EH (cell line): ENCODE measurements at places on chromosomes 1 and 21.

DNA sequence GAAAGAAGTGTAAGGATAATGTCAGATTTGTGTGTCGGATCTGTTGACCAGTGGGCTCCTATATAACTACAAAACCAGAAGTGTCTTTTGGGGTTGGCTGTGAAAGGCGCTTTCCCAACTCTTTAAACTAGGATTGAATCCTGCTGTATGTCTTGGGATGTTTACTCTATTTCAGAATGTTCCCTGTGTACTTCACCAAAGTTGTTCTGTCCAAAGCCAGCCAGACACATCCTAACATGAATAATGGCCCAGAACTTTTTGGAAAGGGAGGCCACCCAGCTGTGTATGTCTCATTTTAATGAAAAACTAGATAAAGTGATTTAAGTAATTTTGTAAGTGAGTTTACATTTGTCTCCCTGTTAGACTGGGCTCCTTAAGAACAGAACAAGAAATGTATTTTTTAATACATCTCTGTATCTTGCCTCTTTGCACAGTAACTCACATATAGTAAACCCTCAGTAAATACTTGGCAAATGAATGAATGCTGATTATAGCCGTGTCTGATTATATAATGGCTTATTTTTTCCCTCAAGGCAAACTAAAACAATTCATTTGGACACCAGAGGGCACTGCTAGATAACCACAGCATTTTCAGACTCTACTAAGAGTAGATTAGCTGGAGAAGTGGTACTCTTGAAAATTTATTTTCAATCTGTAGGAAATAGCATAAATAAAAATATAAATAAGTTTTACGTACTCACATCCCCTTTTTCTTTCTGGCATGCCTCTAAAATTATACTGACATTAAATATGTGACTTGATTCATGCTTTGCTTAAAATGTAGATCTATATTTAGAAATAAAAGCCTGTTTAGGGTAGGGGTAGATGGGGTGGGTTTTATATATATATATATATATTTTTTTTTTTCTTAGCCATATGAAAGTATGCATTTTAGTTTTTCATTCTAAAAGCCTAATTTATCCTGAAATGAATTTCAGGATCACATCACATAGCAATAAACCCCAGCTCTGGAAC lies 23.8 kb downstream of the TSEN15 start:
- peak; percentile 74 for DNase-seq

DNA sequence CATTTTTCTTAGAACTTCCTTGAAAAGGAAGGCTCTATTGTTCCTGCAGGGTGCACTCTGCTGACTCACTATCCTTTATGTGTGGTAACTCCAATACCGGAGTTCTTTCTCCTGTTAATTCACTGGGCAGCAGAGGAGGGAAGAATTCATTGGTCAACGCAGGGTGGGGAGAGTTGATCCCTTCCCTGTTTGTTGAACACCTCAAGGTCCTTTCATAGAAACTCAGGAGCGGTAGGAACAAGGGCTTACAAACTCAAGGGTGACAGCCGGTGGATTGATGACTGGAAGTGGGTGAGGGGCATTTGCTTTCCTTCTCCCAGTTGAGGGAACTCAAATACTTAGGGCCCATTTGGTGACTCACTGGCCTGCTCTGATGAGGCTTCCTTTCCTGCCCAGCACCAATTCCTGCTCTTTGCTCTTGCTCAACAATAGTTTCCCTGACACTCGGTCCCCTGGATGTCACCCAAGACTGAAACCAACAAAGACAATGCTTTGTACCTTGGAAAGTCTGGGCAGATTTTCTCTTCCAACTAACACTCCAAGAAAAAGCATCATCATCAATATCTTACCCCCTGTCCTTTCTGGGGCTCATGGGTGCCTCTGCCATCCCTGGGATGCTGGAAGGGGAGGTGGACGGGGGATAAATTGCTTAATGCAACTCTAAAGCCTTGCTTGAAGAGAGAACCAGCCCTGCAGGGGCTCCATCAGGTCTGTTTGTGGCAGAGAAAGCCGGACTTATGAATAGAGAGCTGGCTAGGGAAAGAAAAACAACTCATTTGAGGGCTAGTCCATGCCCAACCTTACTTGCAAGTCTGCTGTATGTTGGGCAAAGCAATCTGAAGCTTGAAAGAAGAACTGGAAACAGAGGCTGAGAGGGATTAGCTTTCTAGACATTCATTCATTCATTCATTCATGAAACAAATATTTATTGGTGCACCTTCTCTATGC lies 9.3 kb downstream of the SLC26A9 start:
- DNase-seq, result peak; percentile 85

- no peak for DNase-seq
Observed at GRCh38 chr21:42750737-42751530, 97.5 kb downstream of the PDE9A start.

DNA sequence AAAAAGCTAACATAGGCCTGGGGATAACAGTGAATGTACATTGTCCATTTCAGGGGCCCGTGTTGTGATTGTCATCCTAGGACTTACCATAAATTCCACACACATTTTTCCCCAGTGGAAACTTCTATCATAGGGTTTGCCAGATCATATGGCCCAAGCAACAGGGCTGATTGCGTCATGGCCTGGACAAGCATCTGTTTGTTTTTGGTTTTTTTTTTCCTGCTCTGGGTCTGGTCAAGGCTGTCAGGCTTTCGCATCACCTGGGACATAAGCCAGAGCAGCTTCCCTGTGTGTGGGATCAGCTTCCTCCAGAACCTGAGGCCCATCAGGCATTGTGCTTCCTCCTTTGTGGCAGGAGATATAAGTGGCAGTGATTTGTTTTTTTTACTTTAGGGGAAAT lies 598.5 kb upstream of the USP24 start:
- peak; percentile 75 for DNase-seq

DNA sequence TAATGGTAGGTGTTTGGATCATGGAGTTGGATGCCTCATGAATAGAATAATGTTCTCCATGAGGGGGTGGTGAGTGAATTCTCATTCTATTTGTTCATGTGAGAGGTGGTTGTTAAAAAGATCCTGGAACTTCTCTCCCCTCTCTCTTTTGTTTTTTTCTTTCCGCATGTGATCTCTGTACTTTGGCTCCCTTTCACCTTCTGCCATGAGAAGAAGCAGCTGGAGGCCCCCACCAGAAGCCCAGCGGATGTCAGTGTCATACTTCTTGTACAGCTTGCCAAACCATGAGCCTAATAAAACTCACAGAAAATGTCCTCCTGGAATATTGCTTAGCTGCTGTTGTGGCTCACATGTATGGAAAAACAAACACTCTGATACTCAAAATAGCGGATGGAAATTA lies 1212.3 kb upstream of the NCAM2 start:
- DNase-seq, result no peak

DNA sequence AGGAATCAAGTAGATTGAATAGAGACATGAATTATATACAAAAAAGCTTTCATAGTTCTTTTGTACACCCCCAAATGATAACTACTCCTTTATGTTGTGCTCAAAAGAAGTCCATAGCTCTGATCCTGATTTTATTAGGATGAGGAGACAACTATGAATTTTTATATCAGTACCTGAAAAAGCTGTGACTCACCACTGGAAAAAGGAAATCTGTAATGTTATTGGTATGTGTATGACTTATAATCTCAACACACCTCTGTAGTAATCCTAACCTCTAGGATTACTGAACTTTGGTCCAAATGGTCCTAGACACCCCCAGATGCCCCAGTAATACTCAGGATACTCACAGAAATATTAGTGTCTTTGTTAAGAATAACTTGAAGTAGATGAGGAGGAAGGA lies 10.2 kb downstream of the PRKAB2 start:
- no peak for DNase-seq

DNA sequence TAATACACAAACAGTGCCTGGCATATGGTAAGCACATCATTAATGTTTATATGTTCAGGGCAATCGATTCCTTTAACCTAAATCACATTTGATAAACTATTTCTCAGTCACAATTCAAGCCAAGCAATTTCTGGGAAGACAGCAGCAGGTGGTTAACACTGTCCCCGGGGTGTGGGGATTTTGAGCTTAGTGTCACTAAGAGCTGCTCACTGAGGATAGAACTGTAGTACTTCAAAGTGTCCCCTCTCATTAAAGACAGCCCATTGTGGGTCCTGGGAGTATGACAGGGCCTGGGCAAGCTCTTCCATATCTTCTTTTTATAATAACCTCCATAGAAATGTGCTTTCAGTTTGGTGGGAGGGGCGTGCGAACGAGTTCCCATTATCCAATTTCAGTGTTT lies 8.4 kb upstream of the GALNT2 start:
- DNase-seq, result no peak

GRCh38 chr1:66981679-66982078 lies 56.9 kb downstream of the MIER1 start:
- peak; percentile 57 for DNase-seq

DNA sequence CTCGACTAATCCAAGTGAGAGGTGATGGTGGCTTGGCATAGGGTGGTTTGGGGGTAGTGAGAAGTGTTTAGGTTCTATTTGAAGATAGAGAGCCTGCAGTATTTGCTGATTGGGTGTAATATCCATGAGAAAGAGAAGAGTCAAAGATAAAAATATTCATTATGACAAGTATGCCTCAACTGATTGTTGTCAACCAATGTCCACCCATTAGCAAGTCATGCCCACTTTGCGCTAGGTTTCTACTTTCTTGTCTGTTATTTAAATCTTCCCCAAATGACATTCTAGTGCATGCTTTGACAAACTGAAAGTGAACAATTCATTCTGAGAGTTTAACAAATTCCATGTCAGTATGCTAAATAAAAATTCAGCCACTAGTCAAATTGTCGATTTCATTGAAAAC lies 3.8 kb upstream of the XCL1 start:
- DNase-seq, result no peak

- no peak for DNase-seq
Observed at GRCh38 chr1:40075266-40075665, 21.8 kb downstream of the PPT1 start.

DNA sequence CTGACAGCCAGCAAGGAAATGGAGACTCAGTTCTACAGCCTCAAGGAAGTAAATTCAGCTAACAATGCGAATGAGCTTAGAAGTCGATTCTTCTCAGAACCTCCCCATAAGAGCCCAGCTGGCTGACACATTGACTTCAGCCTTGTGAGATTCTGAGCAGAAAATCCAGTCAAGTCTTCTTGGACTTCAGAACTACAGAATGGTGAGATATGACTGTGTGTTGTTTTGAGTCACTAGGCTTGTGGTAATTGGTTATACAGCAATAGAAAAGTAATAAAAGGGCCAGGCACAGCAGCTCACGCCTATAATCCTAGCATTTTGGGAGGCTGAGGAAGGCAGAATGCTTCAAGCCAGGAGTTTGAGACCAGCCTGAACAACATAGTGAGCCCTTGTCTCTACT lies 161.8 kb upstream of the IVNS1ABP start:
- no peak for DNase-seq

- DNase-seq, result peak; percentile 1
Observed at GRCh38 chr1:196078691-196079090, 529.5 kb downstream of the KCNT2 start.

DNA sequence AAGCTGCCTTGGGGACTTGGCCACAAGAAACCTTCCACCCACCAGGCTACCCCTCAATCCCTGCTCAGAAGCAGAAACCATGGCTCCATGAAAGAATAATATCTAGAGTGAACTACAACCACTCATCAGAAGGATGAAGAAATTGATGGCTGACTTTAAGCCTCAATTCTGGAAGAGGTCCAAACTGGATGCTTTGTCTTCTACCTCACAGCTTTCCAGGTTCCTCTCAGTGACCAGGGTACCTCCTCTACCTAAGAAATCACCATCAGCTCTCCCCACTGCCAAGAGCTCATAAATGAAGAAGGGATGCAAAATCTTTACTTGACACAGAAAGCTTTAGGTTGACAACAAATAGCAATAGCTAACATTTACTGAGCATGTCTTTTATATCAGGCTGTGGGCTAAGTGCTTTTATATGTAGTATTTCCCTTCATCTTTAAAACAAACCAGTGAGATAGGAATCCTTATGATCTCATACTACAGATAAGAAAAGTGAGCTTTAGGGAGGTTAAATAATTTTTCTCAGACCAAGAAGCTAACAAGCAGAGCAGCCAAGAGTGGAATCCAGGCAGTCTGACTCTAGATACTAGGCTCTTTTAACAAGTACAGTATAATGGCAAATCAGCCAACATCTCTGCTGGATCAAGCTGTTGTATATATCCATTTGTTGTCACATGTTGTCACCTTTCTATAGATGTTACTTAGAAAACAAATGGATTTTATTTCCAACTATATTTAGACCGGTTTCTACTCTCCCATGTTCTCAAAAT lies 243.0 kb upstream of the SGIP1 start:
- DNase-seq, result peak; percentile 36

DNA sequence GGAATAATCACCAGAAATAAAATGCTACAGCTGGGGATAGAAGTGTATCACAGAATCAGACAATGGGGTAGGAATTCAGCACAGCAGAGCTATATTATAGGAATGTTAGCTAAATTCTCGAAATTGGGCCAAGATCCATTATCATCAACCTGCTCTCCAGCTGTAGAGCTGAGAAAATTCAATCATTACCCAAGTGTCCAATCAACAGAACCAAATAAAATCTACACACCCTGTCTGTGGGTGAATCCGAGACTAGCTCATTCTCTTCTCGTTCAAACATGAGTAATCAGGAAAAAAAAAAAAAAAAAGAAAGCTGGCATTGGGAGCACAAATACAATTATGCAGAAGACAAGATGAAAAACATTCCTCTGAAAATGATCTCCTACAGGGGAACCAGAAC lies 119.2 kb downstream of the CDC7 start:
- no peak for DNase-seq

DNA sequence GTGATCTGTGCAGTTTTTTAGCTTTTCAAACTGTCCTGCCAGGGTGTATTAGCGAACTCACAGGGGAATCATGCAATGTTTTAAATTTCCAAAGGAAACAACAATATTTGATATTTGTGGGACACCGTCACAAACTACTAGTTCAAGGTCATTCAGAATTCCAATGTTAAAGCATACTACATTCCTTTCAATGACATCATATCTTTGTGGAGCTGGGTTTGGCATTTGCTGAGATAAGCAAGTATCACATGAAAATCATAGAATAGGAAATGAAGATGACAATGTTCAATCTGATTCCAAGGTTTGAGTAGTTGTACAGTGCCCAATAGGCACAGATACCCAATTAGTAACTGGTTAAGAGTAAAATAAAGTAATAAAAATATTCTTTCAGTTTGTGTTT lies 35.6 kb downstream of the NUF2 start:
- DNase-seq, result peak; percentile 24

DNA sequence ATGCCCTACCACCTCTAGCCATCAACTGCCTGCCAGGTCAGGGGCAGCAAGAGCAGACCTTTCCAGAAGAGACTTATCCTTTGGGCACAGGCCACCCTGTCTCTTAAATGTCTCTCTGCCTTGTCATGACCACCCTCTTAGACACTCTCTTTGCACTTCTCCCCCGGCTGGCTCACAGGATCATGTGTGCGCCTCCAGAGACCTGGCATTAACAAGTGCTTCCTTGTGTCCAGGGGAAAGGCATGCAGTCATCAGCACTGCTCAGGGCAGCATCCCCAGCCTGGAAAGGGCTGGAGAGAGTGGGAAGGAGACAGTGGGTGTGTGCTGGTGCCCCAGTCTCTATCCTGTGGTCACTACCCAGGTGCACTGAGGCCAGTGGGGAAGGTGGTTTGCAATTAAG lies 85.2 kb upstream of the TLR5 start:
- DNase-seq, result no peak

- peak; percentile 11 for DNase-seq
Observed at GRCh38 chr1:186950547-186950946, 121.8 kb downstream of the PLA2G4A start.

GRCh38 chr1:169941982-169942830 lies 48.5 kb upstream of the SCYL3 start:
- peak; percentile 82 for DNase-seq

GRCh38 chr1:2452201-2452931 lies 23.7 kb upstream of the PLCH2 start:
- DNase-seq, result peak; percentile 21

GRCh38 chr1:111747947-111748346 lies 7.8 kb upstream of the DDX20 start:
- DNase-seq, result no peak
